A549 (cell line): ENCODE measurements at places on chromosomes 3 and 15.

GRCh38 chr3:171054921-171055320 lies 28.4 kb upstream of the SLC2A2 start:
- no peak for DNase-seq

GRCh38 chr15:52421029-52421428 lies 107.7 kb downstream of the MYO5A start:
- no peak for DNase-seq

GRCh38 chr3:62688050-62688449 lies 187.2 kb downstream of the CADPS start:
- DNase-seq: no peak

GRCh38 chr3:145902166-145902565 lies 258.8 kb downstream of the PLOD2 start:
- no peak for DNase-seq

DNA sequence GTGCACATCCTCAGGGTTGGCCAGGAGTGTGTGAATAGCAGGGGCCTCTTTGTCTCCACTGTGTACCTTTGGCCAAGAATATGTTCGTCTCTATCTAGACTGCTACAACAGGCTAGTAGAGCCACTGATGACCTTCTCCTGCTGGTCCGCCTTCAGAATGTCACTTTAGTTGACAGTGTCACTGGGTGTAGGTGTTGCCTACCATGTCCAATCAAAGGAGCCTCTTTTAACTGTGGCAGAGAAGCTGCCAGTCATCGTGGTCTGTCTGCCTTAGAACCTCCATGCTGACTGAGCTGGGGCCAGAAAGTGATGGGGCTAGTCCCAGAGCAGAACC lies 40.1 kb downstream of the OXSR1 start:
- no peak for DNase-seq

DNA sequence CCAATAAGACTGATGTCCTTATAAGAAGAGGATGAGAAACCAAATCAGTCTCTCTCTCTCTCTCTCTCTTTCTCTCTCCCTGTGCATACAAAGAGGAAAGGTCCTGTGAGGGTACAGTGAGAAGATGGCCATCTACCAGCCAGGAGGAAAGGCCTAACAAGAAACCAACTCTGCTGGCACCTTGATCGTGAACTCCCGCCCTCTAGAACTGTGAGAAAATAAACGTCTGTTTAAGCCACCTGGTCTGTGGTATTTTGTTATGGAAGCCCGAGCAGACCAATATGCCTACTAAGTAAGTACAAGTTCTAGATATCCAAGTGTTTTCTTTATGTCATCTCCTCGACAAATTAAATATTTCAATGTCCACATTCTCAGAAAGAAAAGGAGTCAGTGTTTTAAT lies 44.9 kb upstream of the TMC3 start:
- no peak for DNase-seq

DNA sequence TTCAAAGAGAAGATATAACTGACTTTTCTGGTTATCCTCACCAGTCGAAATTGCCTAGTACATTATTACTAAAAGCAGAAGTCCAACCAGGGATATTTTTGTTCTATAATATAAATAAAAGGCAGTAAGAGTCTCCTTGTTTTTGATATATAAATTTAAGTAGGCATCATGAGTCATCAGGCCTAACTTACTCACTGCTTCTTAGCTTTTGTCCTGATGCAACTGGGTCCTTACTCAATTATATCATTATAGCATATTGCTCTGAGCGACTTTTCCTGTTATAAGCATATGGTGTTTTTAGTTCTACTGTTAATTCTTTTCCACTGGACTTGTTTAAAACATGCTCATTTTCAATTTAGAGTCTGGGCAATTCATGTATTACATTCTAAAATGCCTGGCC lies 910.1 kb downstream of the MCTP2 start:
- no peak for DNase-seq

- DNase-seq: peak; percentile 16
Measured at GRCh38 chr3:185152410-185153170, at the start of gene C3orf70. Gene C3orf70 (minus strand): TSS chr3:185153060. CDS start chr3:185152823, 237 bp downstream.

- no peak for DNase-seq
Measured at GRCh38 chr15:94840794-94841783, 609.7 kb downstream of the MCTP2 start.

GRCh38 chr15:51350723-51351122 lies 9.3 kb downstream of the GLDN start:
- no peak for DNase-seq

DNA sequence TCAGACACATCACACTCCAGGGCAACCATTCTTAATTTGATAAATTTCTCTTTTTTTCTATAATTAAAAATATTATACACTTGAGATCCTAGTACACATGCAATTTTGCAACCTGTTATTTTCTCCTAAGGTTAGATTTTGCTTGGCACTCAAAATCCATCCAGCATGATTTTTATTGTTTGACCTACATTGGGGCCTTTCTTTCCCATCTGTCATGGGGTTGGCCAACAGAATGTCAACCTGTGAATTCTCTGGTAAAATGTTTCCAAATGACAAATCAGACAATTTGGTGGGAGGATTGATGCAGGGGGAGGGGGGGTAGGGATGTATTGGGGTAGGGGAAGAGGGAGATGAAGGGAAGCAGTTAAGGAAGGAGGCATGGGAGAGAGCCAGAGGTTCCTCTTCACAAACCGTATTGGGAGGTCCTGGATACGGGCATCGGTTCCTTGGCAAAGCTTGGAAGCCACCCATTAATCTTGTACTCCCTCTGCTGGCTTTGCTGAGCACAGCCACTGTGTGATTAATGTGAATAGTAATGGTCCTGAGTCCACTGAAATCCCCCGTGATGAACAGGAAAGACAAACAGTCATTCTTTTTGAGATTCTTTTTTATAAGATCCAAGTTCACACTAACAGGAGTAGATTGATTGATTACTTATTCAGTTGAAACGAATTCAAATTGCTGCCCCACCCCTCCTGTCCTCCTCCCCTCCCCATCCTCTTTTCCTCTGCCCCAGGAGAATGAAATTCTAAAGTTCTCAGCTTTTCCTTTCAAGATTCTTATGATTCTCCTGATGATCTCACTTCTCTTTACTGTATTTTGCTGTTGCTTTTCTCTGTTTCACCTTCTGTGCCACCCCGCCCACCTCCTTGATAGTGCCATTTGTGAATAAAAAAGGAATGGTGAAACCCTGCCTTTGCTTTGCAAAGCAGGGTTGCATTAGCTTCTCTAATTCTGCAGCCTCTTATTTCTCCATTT lies 82.2 kb upstream of the SLC25A26 start:
- peak; percentile 43 for DNase-seq

- no peak for DNase-seq
Measured at GRCh38 chr15:52925130-52925529, 135.0 kb upstream of the ONECUT1 start.

GRCh38 chr3:48370333-48370713 lies 1.7 kb upstream of the FBXW12 start:
- no peak for DNase-seq

DNA sequence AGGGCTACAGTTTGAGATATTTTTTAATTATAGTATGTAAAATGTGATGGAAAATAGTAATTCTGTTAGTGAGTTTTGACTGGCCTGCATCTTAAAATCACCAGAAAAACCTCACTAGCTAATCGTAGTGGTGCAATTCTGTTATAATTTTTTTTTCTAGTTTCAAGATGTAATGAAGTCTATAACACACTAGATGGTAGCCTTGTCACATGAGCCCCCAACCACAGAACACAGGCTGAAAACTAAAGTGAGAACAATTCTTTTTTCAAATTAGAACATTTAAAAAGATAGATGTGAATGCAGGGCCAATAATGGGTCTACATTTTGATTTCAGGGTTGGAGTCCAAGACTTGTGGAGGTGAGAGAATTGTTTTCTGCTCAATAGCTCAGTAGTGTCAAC lies 83.3 kb upstream of the KCNH8 start:
- no peak for DNase-seq

DNA sequence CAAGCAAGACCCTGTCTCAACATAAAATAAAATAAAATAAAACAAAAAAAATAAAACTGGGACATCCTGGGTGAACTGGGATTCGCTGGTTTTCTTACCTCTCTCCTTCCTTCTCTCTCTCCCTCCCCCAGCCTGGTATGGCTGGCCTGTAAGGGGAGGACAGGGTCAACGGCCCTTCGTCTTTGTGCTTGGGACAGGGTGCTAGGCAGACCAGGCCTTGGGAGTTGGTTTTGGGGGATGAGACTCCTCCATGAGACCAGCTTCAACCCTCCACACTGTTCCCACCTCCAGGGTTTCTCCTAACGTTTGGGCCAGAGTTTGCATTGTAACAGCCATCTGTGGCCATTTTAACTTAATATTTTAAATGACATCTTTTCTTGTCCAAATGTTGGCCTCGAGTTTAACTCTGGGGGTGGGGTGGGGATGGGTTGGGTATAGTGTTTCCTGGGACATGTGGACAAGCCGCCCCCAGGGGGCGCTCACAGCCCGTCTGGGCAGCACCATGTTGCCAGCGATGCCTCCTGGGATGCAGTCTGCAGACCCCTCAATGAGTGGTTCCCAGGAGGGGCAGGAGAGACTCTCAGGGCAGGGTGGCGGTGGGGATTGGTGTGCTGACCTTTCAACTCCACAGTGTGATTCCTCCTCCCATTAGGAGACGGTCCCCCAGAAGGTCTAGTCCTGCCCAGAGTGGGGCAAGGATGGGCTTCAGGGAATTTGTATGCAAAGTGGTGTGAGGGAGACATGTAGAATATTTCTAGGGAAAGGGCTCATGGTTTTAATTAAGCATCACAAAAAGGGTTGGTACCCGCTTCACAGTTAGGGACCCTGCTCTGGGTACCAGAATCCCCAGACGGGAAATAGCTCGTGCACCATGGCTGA lies 37.7 kb upstream of the LCTL start:
- peak; percentile 61 for DNase-seq

- no peak for DNase-seq
Measured at GRCh38 chr3:47872916-47873315, 70.0 kb downstream of the DHX30 start.

GRCh38 chr15:62046078-62046743 lies 14.0 kb downstream of the VPS13C start:
- DNase-seq: no peak

DNA sequence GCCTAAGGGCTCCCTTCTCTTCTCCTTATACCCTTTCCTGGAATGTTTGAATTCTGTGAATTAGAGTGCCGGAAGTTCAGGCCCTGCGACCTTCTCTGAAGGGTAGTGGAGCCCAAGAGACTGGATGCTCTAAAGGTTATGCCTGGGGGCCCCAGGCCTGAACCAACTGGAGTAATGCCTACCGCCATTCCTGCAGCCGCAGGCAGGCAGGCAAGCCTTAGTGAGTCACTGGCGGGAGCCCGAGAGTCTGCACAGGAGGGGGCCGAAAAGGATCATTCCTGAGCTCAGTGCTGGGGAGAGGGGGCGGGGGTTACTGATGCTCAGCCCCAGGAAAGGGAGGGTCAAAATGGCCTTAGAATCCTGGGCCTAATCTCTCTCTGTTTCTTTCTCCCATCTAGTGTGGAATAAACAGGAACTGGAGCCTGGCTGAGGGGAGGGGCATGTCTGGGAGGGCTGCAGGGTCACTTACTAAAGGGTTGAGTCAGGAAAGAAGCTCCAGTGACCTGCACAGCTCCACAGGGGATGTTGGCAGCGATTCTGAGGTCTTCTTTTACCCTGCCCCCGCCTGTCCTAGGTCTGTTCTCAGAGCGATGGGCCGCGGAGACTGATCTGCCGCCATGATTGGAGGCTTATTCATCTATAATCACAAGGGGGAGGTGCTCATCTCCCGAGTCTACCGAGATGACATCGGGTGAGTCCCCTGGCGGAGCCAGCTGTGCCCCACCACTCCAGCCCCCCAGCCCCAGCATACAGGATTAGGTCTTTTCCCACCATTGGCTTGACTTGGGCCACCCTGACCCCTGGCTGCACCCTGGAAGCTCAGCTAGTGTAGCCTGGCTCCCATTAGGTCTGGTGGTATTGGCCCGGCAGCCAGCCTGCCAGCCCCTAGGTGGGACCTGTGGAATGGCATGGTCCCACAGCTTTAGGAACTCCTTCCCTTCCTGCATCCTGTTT lies 2.0 kb downstream of the AP2M1 start:
- DNase-seq: peak; percentile 77

- DNase-seq: no peak
Measured at GRCh38 chr3:189739378-189739777, 108.2 kb downstream of the TP63 start.

GRCh38 chr3:114020907-114021306 lies 35.4 kb downstream of the CCDC191 start:
- no peak for DNase-seq

DNA sequence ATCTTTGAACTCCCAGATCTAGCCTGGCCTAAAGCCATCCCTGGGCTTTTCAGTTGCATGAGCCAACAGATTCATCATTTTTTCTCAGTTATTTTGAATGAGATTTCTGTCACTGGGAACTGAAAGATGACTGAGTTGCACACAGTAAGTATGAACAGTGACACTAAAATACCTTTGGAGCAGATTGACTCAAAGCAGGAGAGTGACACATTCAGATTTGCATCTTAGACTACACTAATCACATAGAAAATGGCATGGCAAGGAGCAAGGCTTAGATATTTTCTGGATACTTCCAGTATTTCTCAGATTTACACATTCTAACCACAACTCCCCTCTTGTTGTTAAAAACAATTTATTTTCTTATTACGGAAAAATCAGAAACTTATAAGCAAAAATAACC lies 32.8 kb downstream of the SEC62 start:
- DNase-seq: no peak

DNA sequence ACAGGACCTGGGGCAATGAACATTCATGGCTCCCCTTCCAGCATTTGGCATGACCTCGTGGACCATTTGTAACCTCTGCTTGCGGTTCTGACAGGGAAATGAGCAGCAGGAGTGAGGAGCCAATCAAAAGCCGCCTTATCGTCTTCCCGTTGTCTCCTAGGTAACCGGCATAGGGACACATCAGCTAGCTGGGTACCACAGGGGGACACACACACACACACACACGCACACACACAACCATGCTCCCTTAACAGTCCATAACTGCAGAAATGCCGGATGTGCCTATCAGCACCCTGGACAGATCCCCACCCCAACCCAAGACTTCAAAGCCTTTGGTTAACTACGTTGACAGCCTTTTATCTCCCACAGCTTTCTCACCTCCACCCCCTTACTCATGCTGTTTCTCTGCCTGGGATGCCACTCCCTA lies 53.4 kb upstream of the CCDC174 start:
- peak; percentile 43 for DNase-seq

GRCh38 chr3:25007974-25008658 lies 419.9 kb upstream of the RARB start:
- no peak for DNase-seq
